ENCODE measurements at places on chromosomes 3 and 15.
A peak's percentile ranks its signal among the peaks of the same experiment; 100 is the strongest.

DNA sequence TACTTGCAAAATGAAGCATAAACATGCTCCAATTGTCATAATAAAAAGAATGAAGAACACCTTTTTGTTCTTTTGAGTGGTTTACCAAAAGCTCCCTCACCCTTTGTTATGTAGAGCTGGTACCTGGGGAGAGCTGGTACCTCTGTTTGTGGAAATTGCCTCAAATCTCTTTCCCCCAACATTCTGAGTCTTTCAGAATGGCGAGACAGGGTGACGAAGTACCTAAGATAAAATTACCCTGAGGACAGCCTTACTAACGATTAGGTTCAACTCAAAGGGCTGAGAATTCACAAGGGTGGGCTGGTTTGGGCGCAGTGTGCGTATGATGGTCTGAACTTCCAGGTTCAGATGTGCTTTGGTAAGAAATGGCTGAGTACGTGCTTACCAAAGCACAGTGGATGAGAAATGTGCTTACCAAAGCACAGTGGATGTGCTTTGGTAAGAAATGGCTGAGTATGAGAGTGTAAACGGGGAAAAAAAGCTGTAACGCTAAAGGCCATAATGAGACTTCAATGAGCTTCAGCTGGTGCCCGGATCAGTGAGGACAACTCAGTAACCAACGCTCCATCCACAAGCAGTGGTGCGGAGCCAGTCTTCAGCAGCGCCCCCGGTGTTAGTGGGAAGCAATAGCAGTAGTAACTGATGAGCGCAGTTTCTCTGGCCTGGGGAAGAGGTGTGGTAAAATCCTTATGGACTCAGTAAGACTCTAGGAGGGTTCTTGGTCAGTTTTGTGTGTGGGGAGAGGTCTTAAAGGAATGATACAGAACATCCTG, 72.3 kb upstream of the LRIG1 start:
- no peak for DNase-seq

DNA sequence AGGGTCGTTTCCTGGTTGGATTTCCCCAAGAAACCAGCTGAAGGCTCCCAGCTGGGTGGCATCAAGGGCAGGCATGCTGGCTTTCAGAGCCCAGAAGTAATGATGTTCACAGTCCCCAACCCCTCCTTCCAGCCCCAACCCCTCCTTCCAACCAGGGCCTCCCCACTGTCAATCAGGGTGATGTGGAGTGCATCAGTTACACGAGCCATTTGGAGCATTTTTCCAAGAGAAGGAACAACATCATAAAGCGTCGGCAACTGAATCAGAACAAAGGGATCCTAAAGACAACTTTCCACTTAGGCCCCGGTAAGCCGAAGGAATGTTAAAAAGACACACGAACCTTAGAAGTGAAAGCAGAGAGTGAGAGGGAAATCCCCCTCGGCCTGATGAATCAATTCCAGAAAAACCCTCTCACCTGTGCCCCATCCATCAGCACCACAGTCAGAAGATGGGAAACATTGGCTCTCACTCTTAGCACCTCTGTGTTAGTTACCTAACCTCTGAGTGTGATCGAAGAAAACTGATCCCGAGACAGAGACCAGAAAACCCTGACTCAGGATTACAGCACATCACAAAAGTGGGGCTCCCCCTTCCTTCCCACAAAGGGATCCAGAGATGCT, 101.2 kb upstream of the WNT5A start:
- no peak for DNase-seq

GRCh38 chr3:120092474-120092873, 1.8 kb downstream of the GSK3B start:
- no peak for DNase-seq

DNA sequence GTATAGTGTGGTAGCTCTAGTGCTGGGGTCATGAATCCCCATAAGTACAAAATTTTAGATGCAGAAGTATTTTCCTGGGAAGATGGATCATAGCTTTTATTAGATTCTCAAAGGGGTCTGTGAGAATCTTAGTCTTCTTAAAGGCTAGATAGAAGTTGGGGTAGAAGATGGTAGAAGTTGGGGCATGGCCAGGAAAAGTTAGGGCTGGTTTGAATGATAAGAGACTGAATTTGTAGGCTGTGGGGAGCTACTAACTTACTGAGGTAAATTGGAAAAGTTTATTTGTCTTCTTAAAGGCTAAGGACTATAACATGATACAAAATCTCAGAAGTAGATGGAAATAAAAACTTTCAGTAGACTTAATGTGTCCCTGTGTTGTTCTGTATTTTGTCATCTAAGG, 1.6 kb upstream of the UBE2Q2 start:
- DNase-seq: no peak

GRCh38 chr3:8964436-8965370, 1.4 kb upstream of the RAD18 start:
- no peak for DNase-seq

- no peak for DNase-seq
Measured at GRCh38 chr3:55164191-55164590, 236.3 kb upstream of the LRTM1 start.

DNA sequence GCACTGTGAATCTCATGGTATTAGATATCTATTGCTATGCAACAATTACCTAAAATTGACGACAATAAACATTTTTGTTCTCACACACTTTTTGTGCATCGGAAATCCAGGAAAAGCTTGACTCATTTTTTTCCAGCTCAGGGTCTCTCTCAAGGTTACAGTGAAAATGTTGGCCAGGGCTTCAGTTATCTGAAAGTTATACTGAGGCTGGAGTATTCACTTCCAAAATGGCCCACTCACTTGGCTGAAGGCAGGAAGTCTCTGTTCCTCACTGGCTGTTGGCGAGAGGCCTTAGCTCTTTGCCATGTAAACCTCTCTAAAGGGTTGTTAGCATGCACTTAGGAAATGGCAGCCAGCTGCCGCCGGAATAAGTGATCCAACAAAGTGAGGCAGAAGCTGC, 41.4 kb downstream of the OSTN start:
- no peak for DNase-seq

GRCh38 chr3:50139718-50140423, 15.3 kb upstream of the SEMA3F start:
- no peak for DNase-seq

DNA sequence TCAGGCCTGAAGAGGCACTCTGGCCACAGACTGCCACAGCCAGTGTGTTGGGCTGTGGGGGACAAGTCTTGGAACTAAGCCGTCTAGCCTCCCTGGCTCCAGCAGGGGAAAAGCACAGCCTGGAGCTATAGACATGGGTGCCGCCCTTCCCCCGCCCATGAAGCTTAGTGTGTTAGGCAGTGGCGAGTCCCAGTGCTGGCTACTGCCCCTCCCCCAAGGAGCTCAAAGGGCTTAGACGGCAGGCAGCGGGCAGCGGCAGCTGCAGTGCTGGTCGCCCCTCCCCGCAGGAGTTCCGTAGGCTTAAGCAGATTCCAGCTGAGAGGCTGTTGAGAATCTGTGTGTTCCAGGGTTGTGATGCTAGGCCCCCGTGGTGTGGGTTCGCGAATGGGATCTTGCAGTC, 135.8 kb upstream of the RORA start:
- no peak for DNase-seq

GRCh38 chr3:150605998-150606641, 3.0 kb downstream of the SELENOT start:
- DNase-seq: no peak

- DNase-seq: no peak
Measured at GRCh38 chr15:93319121-93319814, 230.3 kb upstream of the RGMA start.

DNA sequence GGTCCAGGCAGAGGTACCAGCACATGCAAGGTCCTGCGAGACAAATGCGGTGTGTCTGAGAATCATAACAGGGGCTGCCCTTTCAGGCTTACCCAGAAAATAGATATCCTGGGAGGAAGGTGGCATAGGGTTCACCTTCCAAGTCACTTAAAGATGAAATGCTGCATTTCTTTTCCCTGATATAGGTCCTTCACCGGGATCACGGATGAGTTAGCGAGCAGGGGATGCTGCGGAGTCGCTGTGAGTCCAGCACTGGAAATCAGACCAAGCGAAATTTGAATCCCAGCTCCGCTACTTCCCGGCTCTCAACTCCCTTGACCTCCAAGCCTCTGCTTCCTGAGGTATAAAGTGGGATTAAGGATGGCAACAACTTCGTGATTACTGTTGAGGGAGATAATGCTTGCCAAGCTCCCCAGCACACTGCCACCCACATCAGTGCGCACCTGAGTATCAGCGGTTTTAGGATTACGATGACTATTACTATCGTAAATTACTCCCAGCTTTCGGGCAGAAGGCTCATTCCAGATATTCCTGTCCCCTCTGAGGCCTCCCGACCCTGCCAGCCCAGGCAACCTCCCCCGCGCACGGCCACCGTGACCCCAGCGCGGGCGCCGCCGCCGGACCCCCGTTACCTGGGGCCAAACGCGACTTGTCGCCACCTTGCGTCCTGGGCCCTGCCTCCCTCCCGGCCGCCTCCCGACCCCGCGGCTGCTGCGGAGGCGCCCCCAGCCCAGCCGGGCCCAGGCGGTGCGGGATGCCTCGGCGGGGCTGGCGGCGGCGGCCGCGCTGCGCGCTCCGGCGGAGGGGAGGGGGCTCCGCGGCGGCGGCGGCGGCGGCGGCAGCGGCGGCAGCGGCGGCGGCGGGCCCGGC, 589 bp upstream of the GPR27 start:
- DNase-seq: no peak

DNA sequence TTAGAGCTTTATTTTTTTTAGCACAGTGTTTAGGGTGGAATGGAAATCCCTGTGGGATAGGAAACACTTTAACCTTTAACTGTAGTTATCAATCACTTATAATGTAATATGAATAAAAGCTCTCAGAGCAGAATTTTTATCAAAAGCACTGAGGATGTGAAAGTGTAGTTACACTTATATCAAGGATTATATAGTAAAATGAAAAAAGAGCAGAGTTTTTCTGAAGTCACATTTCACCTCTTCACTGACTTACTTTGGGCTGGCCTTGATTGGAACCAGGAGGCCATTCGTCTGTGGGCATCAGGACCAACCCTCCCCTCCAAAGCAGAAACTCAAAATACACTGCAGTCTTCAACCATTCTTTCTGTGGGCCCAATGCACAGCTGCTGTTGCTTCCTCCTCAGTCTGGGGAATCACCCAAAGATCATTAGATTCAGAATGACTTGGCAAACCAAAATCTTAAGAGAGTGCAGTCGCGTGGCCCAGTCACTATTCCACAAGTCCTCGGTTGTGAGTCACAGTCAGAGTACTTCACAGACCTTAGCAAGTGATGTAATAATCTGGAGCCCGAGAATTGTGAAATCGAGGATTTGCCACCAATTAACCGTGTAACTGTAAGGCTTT, 132.6 kb upstream of the COL8A1 start:
- DNase-seq: no peak

DNA sequence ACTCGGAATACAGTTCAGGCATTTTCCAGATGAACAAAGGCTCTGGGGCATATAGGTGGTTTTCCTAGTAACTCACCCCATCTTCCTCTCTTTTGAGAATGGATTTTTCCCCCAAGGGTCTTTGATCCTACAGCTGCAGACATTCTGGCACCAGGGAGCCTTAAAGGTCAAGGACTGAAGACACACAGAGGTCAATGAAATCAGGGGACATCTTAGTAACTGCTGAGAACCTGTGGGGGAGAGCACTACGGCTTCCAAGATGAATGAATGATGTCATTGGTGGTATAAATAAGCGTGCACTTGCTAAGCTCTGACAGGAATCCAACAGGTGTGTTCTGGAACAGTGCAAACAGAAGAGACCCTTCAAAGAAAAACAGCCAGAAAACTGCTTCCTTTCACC, 36.3 kb downstream of the TMEM212 start:
- no peak for DNase-seq

DNA sequence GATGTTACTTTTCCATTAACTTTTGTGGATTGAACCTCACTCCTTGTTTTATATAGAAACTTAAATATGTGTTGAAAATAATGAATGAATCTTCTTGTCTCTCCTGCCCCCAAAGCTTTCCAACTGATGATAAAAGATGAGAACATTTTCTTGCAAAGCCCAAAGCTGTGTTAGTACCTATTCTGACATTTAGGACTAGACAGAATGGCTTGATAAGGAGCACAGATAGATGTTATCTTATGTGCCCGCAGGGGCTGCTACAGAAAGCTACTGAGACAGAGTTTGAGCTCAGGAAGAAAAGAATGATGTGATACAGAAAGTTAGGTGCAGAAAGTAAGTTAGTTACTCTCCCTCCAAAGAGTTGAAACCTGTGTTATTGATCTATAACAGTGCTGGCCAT, 109.4 kb upstream of the ATP11B start:
- DNase-seq: no peak

DNA sequence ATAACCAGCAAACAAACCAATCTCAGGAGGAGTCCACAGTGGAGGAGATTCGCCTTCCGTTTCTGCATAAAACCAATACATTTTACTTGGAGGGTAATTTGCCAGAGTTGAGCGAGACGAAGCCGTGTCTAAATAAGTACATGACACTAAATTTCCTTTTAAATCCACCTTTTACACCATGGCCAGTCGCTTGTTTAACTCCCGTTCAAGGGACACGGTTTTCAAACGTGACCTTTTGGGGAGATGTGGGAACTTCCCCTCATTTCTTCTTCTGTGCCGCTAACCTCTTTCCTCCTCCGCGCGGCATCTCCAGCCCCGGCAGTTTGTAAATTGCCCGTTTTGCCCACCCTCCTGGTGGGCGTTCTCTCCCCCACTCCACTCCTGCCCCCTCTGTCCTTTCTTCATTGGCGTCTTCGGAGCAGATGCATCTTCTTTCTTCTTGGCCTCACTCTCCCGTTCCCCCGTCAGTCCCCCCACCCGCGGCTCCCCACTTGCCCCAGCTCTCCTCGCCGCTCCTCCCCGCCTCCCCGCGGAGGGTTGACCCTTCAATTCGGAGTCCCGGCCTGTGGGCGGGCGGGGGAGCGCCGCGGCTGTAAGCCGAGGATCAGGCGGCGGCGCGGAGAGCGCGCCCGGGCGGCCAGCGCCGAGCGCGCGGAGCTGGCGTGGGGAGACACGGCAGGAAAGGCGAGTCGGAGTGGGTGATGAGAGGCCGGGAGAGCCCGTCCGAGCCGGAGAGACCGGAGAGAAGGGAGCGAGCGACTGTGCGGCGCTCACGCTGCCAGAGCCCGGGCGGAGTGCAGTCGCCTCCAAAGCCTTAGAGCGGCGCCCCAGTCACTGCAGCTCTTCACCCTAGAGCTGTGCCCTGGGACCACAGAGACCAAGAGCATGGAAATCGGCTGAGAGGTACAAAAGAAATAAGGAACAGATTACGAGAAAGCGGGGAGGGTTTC, at the start of gene NLGN1:
Gene NLGN1, plus strand, starts transcription at position 584 of the 950 bp plus-strand sequence.
- DNase-seq: no peak

GRCh38 chr3:164641071-164641470, 437.2 kb downstream of the SI start:
- no peak for DNase-seq

DNA sequence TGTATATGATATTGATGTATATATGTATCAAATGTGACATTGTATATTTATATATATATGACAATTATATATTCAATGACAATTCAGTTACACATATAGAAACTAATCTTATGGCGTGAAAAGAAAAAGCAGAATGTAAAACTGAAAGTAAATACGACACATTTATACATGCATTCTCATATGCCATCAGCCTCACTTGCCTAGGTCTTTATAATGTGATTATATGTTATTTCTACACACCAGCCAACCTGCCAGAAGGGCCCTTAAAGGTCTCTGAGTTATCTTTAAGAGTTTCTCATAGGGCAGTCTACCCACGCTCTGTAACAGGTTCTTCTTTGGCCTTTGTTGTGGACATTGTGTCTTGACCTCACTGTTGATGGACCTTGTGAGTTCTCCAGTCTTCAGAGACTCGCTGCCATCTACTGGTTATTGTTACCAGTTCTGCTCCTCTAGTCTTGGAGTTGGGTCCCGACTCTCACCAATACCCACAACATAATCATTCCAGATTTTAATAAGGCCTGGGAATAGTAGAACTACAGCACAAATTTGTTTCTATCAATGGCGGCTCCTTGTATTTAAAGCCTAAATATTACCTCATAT, 371.5 kb upstream of the GOLIM4 start:
- no peak for DNase-seq

- peak; percentile 97 for DNase-seq
Measured at GRCh38 chr15:75450307-75451201, 936 bp downstream of the SIN3A start.

Data from activated naive CD4-positive, alpha-beta T cell (primary cell).